Thoracic aorta (tissue), 2 donors: ENCODE measurements at places on chromosomes 5 and 9. TPM values are rescaled to one million over a fixed set of nuclear protein-coding genes. Genes with fewer than 3 reads are reported as not detected.

The ZNF883 gene
- 0.95 TPM for total RNA-seq

The TAF11L2 gene
- total RNA-seq, result not detected

DNA sequence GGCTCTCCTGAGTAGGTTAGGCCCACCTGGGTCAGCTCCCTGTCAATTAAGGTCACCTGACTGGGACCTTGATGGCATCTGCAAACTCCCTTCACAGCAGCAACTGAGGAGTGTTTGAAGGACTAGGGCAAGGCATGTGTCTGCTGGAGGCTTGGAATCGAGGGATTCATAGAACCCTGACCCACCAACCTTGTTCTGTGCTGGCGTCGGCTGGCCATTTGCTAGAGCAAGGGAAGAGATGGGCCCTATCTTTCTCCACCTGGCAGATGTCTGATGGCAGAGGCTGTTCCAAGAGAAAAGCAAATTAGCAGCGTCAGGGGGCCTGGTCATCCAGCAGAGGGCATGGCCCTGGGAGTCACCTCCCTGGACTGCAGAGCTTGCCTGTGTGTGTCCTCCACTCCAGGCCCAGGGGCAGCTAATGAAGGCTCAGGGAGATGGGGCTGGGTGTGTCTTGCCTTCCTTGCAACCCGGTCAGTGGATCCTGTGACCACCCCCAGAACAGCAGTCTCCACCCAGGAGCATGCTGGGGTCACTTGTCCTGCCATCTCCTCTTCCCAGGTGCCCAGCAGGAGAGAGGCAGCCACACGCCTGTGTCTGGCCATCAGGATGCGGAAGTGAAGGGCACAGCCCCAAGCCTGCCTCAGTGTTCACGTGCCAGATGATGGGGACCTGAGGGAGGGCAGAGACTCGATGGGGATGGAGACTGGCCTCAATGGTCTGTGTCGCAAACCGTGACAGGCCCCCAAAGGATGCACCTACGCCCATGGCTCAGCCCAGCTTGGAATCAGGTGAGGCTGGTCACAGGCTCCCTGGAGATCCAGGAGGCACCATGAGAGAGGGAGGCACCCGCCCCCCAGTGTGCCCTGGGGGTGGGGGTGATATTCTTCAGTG lies 53.9 kb downstream of the BARX1 start:
- no peak for DNase-seq

DNA sequence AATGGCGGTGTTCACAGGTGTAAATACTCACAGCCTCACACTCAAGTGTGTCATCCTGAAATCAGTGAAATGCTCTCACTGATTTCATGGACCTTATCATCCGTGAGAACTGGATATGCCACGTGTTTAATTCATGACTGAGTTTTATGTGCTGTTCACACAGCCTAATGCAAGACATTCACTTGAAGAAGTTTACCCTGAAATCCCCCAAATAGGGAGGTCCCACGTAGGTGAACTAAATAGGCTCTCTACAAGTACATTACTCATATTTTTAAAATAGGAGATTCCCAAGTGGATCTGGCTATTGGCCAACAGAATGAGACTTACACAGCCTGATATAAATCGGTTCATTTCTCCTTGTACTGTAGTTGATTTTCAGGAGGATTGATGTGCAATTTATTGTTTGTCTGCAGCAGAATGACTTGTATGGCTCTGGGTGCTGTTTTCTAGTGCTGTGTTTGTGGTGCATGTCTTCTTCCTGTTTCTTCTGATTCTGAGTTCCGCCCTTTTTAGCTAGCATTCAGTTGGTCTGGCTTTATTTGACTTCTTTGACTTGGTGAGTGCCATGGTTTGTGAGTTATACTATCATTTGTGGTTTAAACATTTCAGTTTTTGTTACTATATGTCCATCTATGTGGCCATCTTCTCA lies 25.1 kb downstream of the TRIO start:
- no peak for DNase-seq

DNA sequence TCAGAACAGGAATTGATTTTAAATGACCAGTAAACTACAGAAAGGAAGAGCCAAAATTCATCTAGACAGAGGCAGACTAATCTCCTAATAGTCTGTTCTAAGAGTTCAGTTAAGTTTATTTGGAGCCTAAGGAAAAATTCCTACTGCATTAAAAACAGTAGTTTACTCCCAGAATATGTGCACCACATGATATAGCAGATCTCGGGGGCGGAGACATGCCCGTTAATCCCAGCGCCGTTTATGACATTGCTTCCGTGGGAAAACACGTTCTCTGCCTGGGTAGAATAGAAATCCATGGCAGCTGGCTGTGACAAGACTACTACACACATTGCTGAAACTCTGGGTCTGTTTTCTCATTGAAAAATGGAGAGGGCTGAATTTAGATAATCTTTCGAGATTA lies 11.4 kb downstream of the HABP4 start:
- no peak for DNase-seq

The DBH gene
- total RNA-seq, result not detected

The SMIM33 gene
- total RNA-seq, result not detected

DNA sequence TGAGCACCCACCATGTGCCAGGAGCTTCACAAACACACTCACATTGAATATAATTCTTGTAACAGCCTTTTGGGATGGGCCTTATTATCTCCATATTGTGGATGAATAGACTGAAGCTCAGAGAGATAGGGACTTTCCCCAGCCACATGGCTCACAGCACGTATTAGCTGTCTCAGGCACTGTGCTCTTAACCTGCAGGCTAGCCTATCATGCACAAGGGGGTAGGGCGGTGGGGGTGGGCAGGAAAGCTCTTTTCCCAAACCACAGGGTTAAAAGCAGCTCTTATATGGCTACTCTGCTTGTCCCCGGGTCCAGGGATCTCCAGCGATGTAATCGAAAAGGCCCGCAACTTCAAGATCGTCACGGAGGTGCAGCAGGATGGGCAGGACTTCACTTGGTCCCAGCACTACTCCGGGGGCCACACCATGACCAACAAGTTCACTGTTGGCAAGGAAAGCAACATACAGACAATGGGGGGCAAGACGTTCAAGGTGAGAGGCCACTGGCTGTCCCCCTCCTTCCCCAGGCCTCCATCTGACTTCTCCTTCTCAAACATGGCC lies 2.6 kb downstream of the FABP6 start:
- DNase-seq, result no peak

The SLC23A1 gene
- total RNA-seq, result not detected

The PSAT1 gene
- total RNA-seq, result 1.9 TPM

DNA sequence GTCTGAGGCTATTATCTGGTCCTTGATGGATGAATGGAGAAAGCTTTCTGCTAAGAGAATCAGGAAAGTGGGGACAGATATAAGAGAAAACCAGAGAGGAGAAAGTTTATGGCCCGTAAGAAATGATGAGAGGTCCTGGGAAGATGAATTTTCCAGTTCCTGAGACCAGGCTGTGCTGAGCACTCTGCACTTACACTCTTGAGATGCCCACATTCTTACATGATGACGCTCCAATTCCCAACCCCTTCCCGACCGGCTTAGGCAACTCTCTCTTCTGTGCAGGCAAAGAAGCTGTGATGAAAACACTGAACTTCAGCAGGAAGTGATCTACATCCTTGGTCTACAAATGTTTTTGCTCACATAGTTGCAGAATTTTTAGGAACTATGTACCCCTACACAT lies 417.0 kb downstream of the ARHGEF28 start:
- no peak for DNase-seq

GRCh38 chr9:74322661-74323314 lies 174.3 kb upstream of the RORB start:
- no peak for DNase-seq

The EGFL7 gene
- total RNA-seq, result 56.5 TPM

- DNase-seq, result no peak
Measured at GRCh38 chr5:52497133-52497693, 290.5 kb upstream of the ITGA1 start.

The GADD45G gene
- 5.8 TPM for total RNA-seq

The CAMSAP1 gene
- total RNA-seq, result 19.1 TPM

DNA sequence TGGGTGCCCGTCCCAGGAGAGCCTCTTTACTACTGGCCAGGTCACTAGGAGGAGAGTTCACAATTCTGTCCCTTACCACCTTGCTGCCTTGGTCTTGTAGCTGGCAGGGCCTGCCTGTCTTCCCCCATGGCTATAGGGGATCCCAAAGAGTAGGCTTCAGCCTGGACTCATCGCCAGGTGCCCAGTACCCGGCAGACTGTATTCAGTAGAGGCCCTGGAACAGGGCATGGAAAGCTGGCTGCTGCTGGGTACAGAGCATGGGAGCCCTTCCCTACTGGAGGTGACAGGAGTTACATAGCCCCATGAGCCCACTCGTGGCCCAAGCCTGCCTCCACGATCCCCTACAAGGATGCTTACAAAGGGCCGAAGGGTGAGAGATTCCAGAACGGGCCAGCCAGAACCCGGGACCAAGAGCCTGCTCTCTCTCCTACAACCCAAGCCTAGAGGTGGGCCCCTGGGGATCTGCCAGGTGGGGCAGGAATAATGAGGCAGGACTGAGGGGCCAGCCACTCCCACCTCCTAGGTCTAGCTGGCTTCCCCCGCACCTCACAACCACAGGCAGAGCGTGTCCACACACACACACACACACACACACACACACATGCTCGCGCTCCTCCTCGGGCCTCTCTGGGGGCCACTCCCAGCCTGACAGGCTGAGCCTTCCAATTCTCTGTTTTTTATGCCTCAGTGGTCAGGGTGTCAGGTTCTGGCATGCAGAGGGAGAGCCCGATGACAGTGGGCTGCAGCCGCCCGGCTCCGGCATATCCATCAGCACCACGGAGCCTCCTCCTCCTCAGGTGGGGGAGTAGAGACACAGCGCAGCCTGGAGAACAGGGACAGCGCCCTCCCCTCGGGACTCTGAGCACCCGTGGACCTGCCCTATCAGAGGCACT lies 186.0 kb downstream of the PAX5 start:
- DNase-seq, result no peak

The OR1N2 gene
- total RNA-seq, result 1.1 TPM
